Thoracic aorta (tissue), 2 donors: ENCODE measurements at places on chromosomes 6 and 20.

GRCh38 chr6:119337762-119338161 lies 11.8 kb downstream of the MAN1A1 start:
- DNase-seq, result no peak

DNA sequence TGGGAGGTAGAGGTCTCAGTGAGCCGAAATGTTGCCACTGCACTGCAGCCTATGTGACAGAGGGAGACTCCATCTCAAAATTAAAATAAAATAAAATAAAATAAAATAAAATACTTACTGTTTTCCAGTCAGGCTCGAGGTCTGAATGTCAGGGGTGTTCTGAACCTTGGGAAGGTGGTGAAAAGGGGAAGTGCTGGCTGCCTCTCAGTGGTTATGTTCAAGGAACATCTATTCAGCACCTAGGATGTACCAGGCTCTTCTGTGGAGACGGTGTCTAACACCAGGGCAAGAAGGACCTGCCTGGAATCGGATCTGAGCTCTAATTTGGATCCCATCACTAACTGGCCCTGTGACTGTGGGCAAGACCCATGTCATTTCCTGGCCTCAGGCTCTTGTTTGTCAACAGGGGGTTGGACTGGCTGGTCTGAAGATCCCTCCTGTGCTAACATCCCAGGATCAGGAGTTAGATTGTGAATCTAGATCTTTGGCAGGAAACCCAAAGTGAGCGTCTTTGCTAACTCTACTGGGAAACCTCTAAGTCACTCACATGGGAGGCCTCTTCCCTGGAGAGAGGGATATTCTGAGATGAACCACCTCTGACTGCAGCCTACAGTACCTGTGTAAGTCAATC lies 63.4 kb upstream of the SIRPG start:
- DNase-seq, result no peak

DNA sequence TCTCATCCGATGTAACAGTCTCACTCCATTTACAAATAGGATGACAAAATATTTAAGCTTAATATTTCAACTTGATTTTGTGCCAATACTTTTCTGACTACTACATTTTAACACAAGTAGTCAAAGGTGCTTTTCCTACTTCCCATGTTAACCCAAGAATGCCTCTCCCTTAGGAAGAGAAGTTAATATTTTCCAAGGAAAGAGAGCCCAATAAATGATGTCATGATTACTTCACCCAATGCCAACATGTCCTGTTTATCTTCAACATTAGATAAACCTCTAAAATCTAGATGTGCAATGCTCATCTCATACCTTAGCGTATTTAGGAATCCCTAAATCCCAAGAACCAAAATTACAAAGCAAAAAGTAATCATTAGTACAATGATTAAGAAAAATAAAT lies 156.7 kb upstream of the TENT5A start:
- DNase-seq, result no peak

GRCh38 chr6:42781546-42781795 lies 381 bp upstream of the BICRAL start:
- DNase-seq, result no peak

DNA sequence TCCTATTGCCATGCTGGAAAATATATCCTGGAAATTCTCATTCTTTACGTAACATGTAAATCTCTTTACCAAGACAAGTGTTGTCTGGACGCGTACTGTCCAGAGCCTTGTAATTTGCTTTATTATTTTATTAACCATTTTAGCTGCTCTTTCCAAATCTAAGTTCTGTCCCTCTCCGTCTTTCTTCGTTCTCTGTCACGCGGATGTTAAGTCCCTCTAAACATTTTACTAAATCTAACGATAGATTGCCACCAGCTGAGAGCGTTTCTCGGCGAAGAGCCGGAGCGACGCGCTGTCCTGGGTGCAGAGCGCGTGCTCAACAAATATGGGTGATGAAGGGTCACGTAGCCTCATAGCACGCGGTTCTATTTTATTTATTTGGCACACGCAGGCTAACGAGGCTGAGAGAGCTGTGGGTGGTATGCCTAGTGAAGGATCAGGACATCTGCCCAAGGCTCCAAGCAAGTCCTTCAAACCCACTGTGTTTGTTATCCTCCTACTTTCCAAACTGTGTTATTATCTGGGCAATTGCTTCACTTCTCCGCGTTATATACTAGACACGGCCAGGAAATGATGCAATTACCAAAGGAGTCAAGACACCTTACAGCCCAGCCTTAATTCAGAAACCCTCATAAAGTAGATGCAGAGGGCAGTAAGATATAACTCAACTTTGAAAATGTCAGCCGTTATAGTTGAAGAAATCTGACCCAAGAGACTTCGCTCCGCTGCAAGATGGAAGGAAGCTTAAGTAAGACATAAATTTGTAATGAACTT lies 10.0 kb upstream of the NCOA7 start:
- no peak for DNase-seq

DNA sequence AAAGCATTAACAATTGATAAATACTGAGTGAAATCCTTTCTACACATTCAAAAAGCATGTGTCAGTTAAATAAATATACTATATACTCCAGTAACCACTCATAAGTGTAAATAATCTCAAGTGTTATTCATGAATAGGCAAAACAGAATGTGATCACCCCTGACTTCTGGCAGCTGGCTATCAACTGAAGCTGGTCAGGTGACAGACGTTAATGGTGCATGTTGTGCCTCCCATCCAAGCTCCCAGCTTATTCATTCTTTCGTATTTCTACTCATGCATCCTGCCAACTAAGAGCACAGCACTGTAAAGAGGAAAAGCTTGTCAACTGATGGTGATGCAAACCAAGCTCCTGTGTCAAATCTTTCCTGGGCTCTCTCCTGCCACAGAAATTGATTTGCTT lies 7.7 kb downstream of the PSMB1 start:
- no peak for DNase-seq

DNA sequence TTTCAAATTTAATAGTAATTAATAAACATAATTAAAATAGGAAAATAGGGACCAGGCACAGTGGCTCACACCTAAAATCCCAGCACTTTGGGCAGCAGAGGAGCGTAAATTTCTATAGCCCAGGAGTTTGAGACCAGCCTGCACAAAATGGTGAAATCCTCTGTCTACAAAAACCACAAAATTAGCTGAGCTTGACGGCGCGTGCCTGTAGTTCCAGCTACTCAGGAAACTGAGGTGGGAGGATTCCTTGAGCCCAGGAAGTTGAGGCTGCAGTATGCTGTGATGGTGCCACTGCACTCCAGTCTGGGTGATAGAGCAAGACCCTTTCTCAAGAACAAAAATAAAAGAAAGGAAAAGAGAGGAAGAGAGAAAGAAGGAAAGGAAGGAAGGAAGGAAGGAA lies 1387.0 kb upstream of the ADGRB3 start:
- DNase-seq, result no peak

DNA sequence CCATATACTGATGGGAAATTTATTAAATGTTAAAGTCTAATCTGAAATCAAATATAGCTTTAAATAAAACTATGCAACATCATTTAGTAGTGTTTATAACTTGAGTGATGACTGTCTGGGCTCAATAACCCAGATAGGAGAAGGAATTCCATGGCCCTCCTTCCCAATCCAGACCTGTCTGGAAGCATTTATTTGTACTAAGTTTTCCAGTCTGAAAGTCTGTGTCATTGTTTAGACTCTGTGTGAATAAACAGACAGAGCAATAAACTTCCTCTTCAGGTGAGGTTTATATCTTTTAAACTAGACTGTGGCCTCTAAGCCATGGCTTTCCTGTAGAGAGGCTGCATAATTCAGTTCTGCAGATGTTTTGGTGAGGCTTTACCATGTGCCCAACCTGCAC lies 176.4 kb downstream of the SOX4 start:
- no peak for DNase-seq

GRCh38 chr6:113420290-113420689 lies 436.9 kb upstream of the MARCKS start:
- DNase-seq, result no peak

DNA sequence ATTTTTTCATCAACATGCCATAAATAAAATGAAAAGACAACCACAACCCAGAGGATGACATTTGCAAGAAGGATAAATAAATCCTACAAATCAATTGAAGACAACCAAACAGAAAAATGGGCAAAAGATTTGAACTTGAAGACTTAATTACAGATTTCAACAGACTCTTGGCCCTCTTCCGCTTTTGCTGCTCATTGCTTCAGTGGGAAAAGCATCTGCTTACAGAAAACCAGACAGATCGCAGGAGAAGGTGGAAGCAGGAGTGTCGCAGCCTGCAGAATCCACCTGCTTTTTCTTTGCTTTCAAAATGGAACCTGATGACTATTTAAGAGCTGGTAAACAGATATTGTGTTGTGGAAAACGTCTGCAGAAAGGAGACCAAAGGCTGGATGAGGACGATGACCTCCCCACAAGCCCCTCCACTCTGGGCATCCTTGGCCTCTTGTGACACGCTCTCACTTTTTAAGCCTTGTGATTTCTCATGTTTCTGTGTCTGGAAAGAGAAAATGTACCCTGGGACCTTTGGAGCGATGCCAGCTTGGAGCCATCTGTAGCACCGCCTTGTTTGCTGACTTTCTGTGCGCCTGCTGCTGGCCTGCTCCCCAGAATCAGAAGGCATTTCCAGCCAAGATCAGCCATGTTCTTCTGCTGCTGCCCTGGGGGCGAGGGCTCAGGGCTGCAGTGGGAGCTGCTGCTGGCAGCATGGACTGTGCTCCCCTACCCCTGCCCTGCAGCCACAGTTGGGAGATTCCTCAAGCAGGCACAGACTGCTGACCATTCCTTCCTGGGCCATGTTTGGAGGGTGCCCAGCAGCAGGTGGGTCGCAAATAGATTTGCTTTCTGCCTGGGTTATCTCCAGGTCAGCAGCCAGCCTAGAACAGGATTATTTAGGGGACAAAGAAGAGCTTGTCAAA lies 3.6 kb upstream of the CSTL1 start:
- DNase-seq, result no peak

DNA sequence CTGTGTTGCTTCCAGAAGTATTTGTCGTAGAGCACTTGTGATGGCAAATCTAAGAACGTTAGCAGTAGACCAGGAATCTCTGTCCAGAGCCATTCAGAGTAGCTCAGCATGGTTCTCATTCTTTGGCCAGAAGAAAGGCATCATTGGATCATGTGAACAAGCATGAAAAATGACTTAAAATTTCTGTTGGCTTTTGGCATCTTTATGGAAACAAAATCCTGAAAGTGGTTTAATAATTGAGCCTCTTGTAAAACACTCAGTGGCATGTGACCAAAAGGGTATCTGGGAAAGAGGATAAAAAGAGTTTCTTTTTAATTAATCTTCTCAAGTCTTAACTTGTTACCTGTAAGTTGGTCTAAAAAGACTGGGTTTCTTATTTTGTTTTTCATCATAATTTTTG lies 55.2 kb downstream of the PTPN1 start:
- no peak for DNase-seq

- no peak for DNase-seq
These were observed 663 bp downstream of the LST1 start for GRCh38 chr6:31586599-31587281.

DNA sequence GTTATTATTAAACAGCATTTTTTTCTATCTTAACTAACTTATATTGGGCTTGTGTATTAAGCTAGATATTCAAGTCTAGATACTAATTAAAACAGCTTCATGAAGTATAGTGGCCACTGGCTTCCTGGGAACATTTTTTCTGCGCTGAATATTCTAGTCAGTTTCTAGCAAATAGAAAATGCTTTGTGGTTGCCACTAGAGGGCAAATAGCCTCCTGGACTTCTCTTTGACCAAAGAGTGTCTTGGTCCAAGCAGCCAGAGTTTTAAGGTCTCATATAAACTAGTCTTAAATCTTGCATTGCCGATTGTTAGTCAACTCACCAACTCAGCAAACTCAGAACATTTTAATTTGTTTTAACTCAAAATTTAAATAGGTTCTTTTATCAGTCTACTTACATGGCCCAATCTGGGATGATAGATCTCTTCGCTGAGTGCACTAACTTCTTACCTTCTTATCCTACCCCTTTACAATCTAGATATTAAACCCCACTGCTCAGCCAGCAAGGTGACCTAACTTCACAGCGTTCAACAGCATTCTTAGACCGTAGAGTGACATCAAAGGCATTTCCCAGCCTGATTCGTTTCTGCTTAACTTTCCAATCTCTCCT lies 24.6 kb upstream of the ID4 start:
- DNase-seq, result no peak

- DNase-seq, result no peak
These were observed 170.2 kb downstream of the CDKAL1 start for GRCh38 chr6:20704325-20705025.

DNA sequence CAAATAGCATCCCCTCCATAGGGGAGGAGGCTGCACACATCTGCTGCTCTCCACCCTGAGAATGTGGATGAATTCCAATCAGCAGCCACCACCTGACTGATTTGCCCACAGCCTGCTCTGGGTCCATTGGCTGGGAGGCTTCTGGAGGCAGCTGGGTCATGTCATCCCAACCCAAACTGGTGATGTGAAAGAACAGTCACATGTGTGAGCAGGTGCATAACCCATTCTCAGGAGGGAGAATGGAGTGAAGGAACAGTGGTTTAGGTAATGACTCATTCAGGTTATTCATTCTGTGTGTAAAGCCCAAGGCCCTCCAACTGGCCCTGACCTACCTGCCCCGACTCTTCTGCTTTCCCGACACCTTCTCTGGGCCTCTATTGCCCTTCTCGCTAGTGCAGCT lies 90.9 kb upstream of the GCM1 start:
- no peak for DNase-seq

GRCh38 chr6:11604836-11605506 lies 67.4 kb downstream of the TMEM170B start:
- DNase-seq, result no peak

- no peak for DNase-seq
These were observed 150.1 kb downstream of the DHX35 start for GRCh38 chr20:39112178-39112743.

DNA sequence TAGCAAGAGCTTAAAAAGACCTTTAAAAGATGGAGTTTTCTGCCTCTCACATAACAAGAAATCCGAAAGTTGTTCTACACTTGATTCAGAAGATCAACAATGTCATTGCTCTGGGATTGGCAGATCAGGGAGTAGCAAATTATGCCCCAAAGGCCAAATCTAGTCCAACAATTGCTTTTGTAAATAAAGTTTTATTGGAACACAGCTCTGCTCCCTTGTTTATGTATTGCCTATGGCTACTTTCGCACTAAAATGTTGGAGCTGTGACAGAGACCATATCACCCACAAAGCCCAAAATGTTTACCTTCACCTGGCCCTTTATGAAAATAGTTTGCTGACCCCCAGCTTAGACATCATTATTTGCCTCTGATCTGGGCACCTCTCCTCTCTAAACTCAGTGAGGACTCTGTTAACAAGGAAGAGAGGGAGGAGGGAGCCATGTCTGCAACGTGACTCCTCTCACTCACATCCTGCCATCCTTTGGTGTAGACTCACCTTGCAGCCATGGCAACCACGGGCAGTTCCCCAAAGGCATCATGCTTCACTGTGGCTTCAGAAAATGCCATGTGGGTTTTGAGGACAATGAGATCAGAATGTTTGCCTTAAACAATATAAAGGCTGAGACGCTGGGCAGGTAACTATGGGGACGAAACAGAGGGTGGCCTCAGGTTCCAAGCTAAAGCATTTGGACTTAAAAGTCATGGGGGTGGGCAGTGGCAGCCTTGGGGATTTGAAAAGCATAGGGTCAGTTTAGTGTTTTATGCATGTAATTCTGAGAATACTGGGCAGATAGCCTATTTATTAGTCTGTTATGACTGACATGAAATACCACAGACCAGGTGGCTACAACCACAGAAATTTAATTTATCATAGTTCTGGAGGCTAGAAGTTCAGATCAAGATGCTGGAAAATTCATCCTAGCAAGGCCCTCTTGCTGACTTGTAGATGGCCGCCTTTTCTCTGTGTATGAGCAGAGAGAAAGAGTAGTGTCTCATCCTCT lies 149.7 kb upstream of the TNFAIP3 start:
- no peak for DNase-seq
